ENCODE measurements at places on chromosomes 7 and 10. TPM values are rescaled to one million over a fixed set of nuclear protein-coding genes. Genes with fewer than 3 reads are reported as not detected.

Gene TRIM56
- 17.5 TPM for total RNA-seq

Gene SPDYE16
- not detected for total RNA-seq

Gene ENTPD7
- 18.7 TPM for total RNA-seq

Gene PRSS1
- not detected for total RNA-seq

Gene TMEM236
- under 0.01 TPM for total RNA-seq

Gene MACROH2A2
- 0.65 TPM for total RNA-seq

Gene GHRHR
- not detected for total RNA-seq

Gene RASA4B
- 0.65 TPM for total RNA-seq

Gene ACSM6
- not detected for total RNA-seq

Gene GIMAP8
- total RNA-seq: 104 TPM

Gene INHBA
- total RNA-seq: 27.9 TPM

Gene NXPH1
- total RNA-seq: not detected

Gene CDC14C
- total RNA-seq: not detected
